ENCODE measurements at places on chromosomes 6 and 20.

- DNase-seq: peak; percentile 67
Observed at GRCh38 chr6:23414051-23414445, 712.0 kb upstream of the NRSN1 start.

- DNase-seq: no peak
Observed at GRCh38 chr6:57190140-57190539, 18.0 kb downstream of the BAG2 start.

- no peak for DNase-seq
Observed at GRCh38 chr20:5686384-5687105, 63.7 kb upstream of the SHLD1 start.

- no peak for DNase-seq
Observed at GRCh38 chr6:46821458-46821881, 28.3 kb downstream of the MEP1A start.

DNA sequence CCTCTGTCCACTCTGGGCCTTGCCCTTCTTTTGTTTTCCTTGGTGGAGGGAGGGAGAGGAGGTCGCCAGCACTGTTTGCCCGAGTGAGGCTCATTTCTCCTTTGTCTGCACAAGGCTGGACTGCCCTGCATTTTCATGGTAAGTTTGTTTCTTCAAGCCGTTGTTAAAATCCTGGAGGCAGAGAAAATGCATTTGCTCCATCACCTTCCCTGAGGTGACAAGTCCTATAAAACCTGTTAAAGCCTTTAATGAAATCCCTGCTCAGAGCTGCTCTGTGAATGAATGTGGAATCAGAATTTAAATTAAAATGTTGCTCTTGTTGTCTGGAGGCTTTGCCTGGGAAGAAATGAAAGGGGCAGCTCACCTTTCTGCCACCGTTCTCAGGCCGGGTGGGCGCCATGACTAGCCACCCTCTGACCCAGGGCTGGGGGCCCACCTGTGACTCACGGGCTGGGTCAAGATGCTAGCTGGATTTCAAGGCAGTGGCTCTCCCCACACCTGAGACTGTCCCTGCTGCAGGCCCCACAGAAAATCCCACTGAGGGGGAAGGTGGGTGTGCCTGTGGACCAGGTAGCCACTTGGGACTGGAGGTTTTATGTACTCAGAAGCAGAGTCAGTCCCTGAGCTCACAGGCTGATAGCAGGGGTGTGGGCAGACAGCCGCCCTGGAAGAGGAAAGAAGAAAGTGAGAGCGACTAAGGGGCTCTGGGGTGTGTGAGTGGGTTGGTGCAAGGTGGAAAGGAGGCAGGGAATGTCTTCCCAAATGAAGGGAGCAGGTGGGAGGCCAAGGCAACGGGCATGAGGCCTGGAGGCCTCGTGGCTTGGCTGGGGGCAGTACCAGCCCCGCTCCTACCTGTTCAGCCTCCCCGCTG lies 24.0 kb upstream of the MYT1 start:
- no peak for DNase-seq

DNA sequence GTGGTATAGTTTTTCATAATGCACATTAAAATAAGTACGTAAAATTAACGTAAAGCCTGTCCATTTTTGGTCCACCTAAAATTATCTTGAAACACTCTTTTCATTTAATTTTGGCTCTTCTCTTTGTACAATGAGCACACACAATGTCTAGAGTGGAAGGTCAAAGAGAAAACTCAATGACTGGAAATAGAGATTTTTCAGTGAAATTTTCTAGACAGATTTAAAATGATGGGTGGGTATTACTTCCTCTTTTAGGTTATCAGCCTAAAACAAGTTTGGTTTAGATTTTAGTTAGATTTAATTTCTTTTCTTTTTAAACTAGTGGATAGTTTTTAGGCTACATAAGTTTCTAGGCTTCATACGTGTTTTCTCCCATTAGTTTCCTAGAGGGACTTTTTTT lies 24.9 kb downstream of the DSE start:
- DNase-seq: no peak

All from skeletal muscle cell (primary cell).